Nephron progenitor cell (in vitro differentiated cells): ENCODE measurements at places on chromosomes 5 and 9.

- H3K4me3 ChIP-seq = no peak overlapping the region
- no peak overlapping the region for H3K27ac ChIP-seq
Observed at GRCh38 chr5:59218424-59219045, 635.7 kb downstream of the RAB3C start.

DNA sequence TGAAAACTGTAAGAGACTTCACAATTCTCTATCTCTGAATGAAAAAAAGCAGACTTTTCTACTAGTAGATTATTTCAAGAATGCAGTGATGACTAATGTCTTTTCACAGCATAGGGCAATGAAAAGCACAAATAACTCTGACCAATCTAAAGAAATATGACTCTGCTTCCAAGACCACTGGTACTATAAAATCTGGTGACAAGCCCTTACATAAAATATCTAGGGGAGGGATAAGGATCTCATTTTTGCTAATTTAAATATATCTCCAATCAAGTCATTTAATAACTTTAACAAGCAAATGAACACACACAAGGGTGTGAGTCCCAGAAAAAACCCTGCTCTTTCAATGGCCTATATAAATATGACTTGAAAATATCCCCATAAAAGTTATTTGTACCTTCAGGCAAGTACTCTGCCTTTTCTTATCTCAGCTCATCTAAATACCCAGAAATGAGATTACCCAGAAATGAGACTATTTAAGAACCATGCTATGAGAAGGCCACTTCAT, 105.2 kb downstream of the GNAQ start:
- peaks cover 43% of the 10 kb centered on the region for H3K36me3 ChIP-seq
- no peak for DNase-seq
- no peaks in the 10 kb centered on the region for H3K27me3 ChIP-seq

DNA sequence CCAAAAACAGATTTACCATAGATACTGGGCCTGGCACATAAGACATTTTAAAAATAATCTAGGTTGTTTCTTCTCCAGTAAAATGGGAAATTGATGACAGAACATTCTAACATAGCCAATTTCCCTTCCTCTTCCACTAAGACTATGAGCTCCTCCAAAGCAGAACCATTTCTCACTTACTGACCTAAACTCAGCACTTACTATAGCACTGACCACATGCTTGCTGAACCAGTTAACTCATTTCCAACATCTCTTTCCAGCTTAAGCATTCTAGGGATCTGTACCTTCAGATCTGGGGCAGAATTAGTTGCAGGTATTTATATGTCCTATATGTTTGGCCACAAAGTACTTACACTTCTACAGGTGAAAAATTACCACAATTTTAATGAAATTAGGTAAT, 58.9 kb downstream of the TTC39B start:
- H3K4me3 ChIP-seq = no peak overlapping the region
- no peak for DNase-seq
- peaks cover 18% of the 10 kb centered on the region for H3K4me1 ChIP-seq
- H3K36me3 ChIP-seq = peaks cover 3% of the 10 kb centered on the region
- H3K27ac ChIP-seq = no peak overlapping the region

DNA sequence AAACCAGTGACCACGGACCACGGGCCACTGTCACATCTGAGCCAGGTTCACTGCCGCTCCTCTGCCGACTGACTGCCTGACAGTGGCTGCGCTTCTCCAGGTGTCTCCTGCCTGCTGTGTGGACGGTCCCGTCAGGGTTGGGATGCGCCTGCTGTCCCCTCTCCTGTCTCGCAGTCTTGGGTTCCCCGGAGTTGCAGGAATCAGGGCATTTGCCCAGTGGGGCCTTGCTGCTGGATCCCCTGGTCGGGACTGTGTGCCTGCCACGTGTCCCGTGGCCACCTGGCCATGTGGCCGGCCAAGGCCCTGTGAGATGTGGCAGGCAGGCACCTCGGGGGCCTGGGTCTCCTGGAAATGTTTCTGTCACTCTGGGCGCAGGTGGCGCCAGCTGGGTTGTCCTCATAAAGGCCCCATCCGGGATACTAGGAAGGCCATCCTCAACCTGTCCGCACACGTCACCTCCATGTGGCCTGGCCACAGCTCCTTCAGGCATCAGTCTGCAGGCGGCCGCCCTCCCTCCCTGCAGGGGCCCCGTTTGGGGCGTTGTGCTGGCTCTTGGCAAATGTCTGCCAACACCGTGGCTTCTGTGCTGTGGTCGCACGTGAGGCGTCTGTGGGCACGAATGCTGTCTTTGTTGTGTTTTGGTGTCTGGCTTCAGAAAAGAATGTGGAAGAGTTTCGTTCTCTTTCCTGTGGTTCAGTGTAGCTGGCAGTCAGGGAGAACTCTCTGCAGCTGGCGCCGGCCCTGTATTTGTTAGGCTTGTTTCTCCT, 6.4 kb upstream of the TOR4A start:
- H3K36me3 ChIP-seq = peaks cover 28% of the 10 kb centered on the region
- DNase-seq = no peak

GRCh38 chr5:10964806-10965205, 203.8 kb upstream of the DAP start:
- H3K27ac ChIP-seq = no peak overlapping the region
- H3K4me3 ChIP-seq = no peak overlapping the region
- no peak for DNase-seq
- peaks cover 5% of the 10 kb centered on the region for H3K27me3 ChIP-seq
- peaks cover 3% of the 10 kb centered on the region for H3K36me3 ChIP-seq

- H3K27me3 ChIP-seq = no peaks in the 10 kb centered on the region
- H3K27ac ChIP-seq = no peak overlapping the region
- H3K4me1 ChIP-seq = peaks cover 5% of the 10 kb centered on the region
- no peak overlapping the region for H3K4me3 ChIP-seq
Observed at GRCh38 chr5:32984851-32985610, 273.9 kb downstream of the NPR3 start.

GRCh38 chr5:921456-922435, 29.1 kb downstream of the TRIP13 start:
- H3K4me3 ChIP-seq = no peak overlapping the region
- H3K4me1 ChIP-seq = peaks cover 8% of the 10 kb centered on the region
- H3K36me3 ChIP-seq = peaks cover 18% of the 10 kb centered on the region

GRCh38 chr5:76482984-76483383, 79.9 kb downstream of the IQGAP2 start:
- H3K27me3 ChIP-seq = no peaks in the 10 kb centered on the region
- peaks cover 5% of the 10 kb centered on the region for H3K36me3 ChIP-seq
- DNase-seq = no peak

- H3K4me1 ChIP-seq = peaks cover 22% of the 10 kb centered on the region
- H3K27me3 ChIP-seq = peaks cover 28% of the 10 kb centered on the region
- DNase-seq = no peak
Observed at GRCh38 chr9:107650321-107650720, 160.8 kb upstream of the KLF4 start.

DNA sequence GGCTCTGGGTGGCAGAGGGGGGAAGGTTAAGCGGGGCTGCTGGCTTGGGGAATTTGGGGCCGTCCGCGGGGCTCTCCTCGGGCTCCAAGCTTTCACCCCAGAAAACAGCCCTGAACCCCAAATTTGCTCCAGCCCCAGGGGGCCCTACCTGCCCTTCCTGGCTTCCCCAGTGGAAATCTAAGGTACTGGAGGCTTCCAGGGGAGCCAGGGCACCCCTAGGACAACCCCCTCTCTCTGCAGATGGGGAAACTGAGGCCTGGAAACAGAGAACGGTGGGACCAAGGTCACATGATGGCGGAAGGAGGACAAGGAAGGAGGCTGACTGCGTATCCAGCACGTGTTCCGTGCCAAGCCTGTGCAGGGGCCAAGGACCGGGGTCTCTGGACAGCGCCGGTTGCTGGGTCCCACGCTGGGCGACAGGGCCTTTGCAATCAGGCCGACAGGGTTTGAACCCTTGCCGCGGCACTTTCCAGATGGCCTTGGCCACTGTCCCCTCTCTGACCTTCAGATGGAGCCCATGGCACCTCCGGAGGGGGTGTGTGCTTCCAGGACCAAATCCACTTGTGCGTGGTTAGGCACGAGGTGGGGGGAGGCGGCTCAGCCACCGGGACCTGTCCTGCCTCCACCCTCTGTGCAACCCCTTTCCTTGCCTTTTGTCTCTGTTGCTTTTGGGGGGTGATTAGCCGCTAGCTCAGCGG, 183.1 kb downstream of the C9orf50 start:
- no peaks in the 10 kb centered on the region for H3K36me3 ChIP-seq
- H3K27ac ChIP-seq = no peak overlapping the region
- peaks cover 44% of the 10 kb centered on the region for H3K27me3 ChIP-seq
- peak overlapping the region; percentile 74 for H3K4me3 ChIP-seq
- DNase-seq = no peak

DNA sequence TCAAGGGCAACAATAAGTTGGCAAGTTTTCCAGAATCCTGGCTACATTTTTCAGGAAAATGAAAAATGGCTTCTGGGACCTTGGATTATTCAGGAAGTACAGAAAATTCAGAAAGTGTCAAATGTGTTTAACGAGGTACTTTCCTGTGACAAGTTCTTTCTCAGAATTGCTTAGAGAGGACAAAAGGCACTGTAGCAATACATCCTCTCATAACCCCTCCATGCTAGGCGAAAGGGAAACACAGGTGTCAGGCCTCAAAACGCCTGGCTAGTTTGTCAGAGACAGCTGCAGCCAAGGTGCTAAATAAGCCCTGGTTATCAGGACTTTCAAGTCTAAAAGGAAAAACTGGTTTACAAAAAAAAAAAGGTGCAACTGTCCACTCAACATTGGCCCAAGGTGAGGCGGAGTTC, 115.2 kb downstream of the GNAQ start:
- peaks cover 6% of the 10 kb centered on the region for H3K27me3 ChIP-seq
- H3K36me3 ChIP-seq = peaks cover 54% of the 10 kb centered on the region
- no peak for DNase-seq
- H3K4me3 ChIP-seq = no peak overlapping the region
- peaks cover 25% of the 10 kb centered on the region for H3K4me1 ChIP-seq

GRCh38 chr5:125181159-125181558, 434.7 kb upstream of the ZNF608 start:
- H3K27ac ChIP-seq = no peak overlapping the region
- no peaks in the 10 kb centered on the region for H3K27me3 ChIP-seq
- H3K4me3 ChIP-seq = no peak overlapping the region
- no peak for DNase-seq
- no peaks in the 10 kb centered on the region for H3K36me3 ChIP-seq

- H3K27ac ChIP-seq = no peak overlapping the region
- no peak for DNase-seq
- H3K36me3 ChIP-seq = peaks cover 12% of the 10 kb centered on the region
- peaks cover 13% of the 10 kb centered on the region for H3K27me3 ChIP-seq
- no peak overlapping the region for H3K4me3 ChIP-seq
Observed at GRCh38 chr9:113057193-113057592, 669 bp upstream of the ZFP37 start.

DNA sequence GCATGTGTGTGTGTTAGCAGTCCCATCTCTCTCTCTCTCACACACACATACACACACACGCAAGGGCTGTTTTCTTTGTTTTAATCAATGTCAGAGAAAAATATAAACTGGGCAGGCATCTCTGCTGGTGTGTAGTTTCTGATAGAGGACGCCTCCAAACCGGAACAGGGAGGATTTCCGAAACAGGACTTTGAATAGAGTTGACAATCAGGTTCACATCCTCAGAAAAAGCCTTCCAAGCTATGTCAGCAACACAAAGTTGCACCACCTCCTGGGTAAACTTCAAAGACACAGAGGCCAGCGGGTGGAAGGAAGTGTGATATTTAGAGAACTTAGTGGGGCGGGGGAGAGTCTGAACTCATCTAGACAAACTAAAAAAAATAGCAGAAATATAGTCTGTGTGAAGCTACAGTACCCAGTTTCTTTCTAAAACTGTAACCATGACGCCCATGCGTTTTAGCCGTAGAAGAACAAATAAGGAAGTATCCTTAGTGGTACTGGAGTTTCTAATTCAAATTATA, 1.2 kb downstream of the ST8SIA4 start:
- DNase-seq = no peak
- no peak overlapping the region for H3K27ac ChIP-seq
- H3K4me3 ChIP-seq = peak overlapping the region; percentile 91
- peaks cover 53% of the 10 kb centered on the region for H3K4me1 ChIP-seq
- no peaks in the 10 kb centered on the region for H3K36me3 ChIP-seq
- H3K27me3 ChIP-seq = peaks cover 48% of the 10 kb centered on the region
